ENCODE measurements at places on chromosomes 1 and 21.

GRCh38 chr1:171366085-171366484 lies 52.1 kb downstream of the FMO4 start:
- no peak for DNase-seq

GRCh38 chr1:38826886-38827285 lies 32.7 kb downstream of the RRAGC start:
- DNase-seq: no peak

- no peak for DNase-seq
Measured at GRCh38 chr21:37356706-37357105, 9.9 kb upstream of the DYRK1A start.

DNA sequence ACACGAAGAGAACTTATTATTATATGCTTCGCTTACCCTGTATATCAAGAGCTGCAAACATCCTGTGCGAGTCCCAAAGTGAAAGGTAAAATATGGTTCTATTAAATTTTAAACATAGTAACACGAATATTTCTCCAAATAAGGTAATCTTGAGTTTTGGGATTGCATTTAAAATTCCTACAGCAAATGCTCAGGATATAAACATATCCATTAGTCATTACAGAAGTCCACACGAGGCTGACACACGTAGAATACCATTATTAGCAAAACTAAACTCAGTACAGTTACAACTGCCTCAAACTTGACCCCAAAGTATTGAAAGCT lies 282 bp upstream of the LYPLAL1 start:
- DNase-seq: no peak

DNA sequence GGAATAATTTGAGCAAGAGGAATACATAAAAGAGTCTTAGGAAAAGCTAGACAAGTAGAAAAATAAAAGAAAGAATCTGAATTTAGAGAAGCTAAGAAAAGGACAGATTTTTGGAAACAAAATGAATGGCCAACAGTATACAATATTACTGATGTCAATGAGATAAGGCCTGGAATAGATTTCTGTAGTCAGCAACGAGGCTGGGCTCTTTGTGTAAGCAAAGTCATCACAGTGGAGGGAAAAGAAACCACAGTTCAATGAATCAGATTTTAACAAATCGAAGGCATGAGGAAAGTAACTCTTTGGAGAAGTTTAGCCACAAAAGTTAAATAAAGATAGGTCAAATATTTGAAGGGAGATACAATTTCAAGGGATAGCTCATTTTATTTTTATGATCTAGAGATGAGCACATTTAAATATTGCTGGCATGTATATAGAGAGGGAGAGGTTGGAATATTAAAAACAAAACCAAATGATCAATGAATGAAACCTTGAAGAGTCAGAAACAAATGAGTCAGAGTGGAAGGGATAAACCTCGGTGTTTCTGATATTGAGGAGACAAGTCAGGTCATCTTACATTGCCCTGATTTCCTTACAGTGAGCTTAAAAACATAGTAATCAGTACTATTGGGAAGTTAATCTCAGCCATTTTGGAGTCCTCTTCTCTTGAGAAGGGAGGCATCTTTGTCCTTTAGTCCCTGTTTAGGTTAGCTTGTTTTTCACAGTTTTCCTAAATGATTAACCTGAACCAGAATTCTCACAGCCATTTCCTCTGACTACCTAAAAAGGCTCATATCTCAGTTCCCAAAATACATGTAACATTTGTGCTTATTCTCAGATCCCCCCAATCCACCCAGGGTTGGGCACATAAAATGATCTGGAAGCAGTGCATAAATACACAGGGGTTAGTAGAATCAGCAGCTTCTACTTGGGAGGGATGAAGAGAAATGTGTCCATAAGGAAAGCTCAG lies 620.0 kb upstream of the B3GALT2 start:
- DNase-seq: no peak

- DNase-seq: no peak
Measured at GRCh38 chr1:81880781-81881180, 80.0 kb downstream of the ADGRL2 start.

Data from hepatic stellate cell (primary cell).